Uterus (tissue), 4 donors: ENCODE measurements at places on chromosomes 5 and 9.

DNA sequence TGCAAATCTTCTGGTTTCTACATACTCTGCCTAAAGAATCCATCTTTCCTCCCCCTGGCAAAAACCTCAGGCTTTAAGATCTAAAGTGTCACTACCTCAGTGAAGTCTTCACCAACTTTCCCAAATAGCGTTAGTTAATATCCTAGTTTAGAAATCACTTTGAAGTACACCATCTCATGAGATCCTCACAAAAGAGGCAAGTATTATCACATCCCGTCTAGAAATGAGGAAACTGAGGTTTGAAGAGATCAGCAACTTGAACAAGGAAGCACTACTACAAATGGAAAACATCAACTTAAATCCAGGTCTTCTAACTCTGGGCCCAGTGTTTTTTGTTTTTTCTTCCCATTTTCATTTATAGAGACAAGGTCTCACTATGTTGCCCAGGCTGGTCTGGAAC, 4.6 kb downstream of the AP3B1 start:
- no peak for DNase-seq

DNA sequence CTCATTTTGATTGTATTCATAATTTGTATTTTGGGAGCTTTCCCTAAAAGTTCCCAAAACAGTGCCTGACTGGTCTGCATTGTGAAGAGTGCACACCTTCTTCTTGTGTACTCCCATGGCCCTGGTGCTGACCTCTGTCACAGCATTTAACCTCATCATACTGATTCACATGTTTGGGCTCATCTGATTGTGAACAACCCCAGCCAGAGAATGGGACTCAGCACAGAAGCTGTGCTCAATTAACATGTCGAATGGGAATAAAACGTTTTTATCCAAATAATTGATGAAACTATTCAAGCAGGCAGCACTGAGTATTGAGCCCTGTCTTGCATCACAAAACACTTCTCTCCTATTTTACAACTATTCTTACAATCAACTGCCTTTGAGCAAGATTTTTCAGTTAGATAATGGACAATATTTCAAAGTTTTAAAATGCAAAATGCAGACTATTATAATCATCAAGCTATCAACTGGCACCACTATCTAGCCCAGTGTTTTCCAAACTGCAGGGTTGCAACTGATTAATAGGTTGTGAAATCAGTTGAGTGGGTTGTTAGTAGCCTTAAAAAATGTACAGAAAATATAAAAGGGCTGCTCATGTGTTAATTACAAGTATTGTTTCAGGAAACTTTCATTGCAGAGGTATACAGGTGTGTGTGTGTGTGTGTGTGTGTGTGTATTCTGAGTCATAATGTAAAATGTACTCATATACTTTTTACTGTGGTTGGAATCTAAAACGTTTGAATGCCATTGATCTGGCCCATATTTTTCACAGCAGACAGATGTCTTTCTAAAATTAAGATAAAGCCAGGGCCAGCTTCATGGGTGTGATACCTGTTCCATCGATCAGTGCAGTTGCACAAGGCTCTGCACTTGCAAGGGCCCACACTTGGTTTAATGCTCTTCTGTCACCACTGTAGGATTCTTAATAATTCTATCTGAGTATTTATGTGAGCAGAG, 190.5 kb downstream of the PIK3R1 start:
- no peak for DNase-seq

- peak; percentile 55 for DNase-seq
Observed at GRCh38 chr5:172678902-172679301, 37.8 kb downstream of the NEURL1B start.

GRCh38 chr5:172941067-172941516, 18.1 kb upstream of the RPL26L1 start:
- DNase-seq = no peak

- DNase-seq = no peak
Observed at GRCh38 chr9:13674926-13675637, 395.6 kb upstream of the MPDZ start.

DNA sequence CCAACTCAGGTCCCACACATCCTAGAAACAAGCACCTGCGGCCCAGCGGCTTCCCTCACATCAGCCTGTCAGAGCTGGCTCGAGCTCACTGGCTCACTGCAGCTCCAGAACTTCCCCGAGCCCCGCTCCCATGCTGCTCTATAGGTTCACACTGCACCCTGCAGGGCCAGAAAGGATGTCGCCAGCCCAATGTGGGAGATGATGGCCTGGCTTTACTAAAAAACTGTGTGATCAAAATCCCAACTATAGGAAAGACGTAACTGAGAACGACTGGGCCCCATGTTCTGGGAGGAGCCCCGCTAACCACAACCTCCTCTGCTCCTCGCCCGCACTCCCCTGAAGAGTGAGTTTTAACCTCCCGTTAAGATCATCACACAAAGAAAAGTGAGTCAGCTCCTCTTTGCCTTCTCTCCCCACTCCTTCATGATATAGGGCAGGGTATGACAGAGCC, 4.6 kb downstream of the SURF4 start:
- no peak for DNase-seq

DNA sequence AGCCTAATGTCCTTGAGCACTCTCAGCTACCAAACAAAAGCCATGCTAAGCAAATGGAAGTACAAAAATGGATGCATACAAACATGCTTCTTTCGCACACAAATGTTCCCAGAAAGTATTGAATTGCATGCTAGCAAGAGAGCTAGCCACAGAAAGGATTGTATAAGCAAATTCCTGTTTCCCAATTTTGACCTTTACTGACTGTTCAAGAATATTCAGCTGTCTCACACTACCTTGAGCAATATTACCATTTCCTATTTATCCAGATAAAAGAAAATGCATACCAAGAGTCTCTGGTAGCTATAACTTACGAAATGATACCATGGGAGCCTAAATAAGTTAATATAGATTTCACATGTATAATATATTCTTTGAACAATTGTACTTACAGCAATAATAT, 264.6 kb downstream of the TMEM167A start:
- no peak for DNase-seq

DNA sequence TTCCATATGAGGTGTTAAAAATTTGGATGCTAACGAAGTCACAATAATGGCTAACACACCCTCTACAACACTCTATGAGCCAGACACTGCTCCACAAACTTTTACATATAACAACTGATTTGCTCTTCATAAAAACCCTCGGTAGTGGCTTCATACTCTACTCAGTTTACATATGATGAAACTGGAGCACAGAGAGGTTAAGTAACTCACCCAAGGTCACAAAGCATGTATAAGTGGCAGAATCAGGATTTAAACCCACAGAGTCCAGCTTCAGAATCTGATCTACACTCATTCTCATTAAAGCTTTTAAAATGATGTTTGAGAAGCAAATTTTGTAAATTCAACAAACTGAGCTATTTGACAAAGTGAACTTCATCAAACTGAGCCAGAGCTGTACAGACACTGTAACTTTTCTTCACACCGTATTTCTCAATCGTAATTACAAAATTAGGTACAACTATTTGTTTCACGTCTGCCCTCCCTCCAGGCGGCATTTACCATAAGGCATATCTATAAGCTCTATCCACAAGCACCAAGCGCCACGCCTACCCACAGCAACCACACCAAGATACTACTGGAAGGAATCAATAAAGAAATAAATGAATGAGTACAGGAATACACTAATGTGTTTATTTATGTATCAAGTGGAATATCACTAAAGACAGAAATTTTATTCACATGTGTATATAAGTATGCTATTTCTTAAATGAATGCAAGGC, 24.3 kb downstream of the TTC39B start:
- no peak for DNase-seq

DNA sequence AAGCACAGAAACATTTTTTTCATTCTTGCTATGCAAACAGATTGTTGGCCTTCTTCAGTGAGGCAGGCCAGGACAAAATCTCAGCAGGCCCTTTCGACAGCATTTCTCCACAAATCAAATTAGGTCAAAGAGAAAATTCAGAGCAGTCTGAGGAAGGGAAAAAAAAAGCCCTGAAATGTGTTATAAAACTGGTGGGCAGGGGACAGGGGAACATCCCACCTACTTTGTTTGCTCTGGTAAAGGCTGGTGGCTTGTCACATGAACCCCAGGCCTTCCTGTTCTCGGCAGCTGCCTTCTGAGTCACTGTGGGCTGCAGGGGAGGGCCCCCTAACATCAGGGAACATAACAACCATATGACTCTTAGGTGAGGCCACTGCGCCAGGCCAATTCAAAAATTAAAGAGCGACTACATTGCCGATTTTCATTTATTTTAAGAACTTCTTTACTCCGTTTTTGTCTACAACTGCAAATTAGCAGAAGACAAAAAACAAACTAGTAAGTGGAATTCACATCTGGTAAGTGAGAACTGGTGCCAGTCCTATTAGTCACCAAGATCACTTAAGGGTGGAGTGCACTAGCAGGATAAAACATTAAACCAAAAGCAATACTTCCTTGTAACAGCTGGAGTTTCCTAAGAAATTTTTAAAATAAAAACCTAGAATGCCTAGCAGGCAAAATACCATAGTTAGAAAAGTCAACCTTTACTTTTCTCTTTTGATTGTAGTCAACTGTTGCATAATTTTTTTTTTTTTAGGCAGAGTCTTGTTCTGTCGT, 46.2 kb upstream of the DENND4C start:
- peak; percentile 89 for DNase-seq

GRCh38 chr5:138466900-138467710, 1.8 kb downstream of the EGR1 start:
- peak; percentile 38 for DNase-seq

- DNase-seq = no peak
Observed at GRCh38 chr5:74954919-74955318, 88.7 kb upstream of the FAM169A start.

DNA sequence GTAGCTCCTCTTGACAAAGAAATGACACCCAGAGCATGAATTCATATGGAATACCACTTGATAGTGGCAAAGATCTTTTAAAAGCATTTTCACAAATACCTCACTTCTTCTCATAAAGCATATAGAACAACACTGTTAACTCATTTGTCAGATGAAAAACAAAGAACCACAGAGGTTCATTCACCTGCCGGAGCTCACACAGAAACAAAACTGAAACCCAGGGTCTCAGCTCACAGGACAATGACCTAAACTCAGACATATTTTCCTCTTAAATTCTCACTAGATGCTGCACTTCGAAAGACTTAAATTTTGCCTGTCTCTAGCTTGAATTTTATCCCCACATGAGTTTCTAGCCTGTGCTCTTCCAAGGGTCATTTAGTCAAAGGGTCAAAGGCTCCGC, 339.0 kb downstream of the KCNN2 start:
- no peak for DNase-seq

GRCh38 chr5:30390095-30390494, 803.4 kb upstream of the CDH6 start:
- no peak for DNase-seq

- DNase-seq = peak; percentile 35
Observed at GRCh38 chr9:111298731-111299598, 31.1 kb downstream of the OR2K2 start.

GRCh38 chr5:22577711-22578110, 275.4 kb downstream of the CDH12 start:
- DNase-seq = no peak

DNA sequence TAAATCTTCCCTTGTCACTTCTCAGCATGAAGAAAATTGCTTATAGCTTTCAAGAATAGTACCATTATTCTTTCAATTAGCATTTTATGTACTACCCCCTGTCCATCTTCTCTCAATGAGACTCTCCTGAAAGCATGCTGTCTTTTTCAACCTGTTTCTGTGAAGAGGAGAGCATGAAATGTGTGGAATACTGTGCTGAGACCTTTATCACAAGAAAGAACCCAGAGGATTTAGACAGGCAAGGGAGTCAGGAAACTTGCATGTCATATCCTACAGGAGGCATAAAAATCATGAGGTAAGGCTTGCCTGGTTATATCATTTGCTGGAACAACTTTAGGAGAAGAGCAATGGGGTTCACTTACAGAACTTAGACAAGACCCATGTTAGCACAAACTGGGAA, 56.7 kb upstream of the LPAR1 start:
- no peak for DNase-seq

GRCh38 chr5:180350296-180350695, 2.8 kb downstream of the GFPT2 start:
- DNase-seq = no peak

DNA sequence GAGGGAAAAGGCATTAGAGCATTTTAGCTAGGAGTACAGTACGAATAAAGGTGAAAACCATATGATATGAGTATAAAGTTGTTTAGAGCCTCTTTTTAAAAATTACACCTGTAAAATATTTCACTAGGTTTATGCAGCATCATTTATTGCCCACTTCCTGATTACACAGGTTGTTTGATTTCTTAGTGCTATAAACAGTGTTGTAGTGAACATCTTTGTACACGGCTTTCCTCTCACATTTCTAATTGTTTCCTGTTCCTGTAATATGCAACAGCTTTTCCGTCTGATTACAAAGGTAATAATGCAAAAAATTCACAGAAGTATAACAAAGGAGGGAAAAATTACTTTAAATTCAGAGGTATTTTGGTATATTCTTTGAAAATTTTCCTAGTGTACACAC, 13.0 kb downstream of the STOM start:
- DNase-seq = no peak

DNA sequence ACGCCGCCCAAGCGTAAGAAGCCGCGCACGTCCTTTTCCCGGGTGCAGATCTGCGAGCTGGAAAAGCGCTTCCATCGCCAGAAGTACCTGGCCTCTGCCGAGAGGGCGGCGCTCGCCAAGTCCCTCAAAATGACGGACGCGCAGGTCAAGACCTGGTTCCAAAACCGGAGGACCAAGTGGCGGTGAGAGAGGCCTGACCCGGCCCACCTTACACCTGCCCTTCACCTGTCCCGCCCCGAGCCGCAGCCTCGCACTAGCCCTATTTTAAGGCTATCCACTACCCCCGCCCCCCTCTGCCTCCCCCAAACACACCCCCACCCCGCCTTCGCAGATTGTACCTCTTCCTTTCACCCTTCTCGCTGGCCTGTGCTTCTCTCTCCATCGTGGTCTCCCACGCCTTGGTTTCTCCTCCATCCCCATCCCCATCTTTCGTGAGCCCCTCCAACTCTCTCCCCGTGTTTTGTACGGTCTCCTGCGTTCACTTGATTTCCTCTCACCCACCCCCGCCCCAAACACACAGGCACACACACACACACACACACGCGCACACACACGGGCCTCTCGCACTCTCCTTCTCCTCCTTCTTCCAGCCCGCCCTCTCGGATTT, 1.3 kb downstream of the TLX3 start:
- DNase-seq = no peak
